ENCODE measurements at places on chromosomes 7 and 10.

DNA sequence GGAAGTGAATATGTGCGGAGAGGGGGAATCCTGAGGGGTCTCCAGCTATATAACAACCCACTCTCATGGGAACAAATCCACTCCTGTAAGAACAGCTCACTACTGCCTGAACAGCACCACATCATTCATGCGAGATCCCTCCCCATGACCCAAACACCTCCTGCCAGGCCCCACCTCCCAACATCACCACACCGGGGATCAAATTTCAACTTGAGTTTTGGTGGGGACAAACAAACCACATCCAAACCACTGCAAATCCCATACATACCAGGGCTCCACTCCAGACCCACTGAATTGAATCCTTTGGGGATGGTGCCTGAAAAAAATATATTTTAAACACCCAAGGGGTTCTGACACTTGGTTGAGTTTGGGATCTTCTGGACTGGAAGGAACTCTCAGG lies 181.5 kb upstream of the PLXNA4 start:
- no peak for DNase-seq

DNA sequence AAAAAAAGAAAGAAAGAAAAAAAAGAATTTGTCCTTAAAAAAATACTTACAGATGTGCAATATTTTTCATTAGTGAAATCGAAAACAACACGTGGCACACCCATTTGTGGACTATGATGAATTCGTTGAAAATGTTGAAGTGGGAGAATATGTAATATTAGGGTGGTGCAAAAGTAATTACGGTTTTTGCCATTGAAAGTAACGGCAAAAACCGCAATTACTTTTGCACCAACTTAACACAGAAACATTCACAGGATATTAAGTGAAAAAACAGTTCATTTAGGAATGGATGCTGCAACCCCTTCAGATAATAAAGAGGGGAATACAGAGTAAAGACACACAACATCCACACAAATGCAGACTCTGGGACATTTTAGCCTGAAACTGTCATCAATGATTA lies 96.0 kb downstream of the CALN1 start:
- DNase-seq: no peak

DNA sequence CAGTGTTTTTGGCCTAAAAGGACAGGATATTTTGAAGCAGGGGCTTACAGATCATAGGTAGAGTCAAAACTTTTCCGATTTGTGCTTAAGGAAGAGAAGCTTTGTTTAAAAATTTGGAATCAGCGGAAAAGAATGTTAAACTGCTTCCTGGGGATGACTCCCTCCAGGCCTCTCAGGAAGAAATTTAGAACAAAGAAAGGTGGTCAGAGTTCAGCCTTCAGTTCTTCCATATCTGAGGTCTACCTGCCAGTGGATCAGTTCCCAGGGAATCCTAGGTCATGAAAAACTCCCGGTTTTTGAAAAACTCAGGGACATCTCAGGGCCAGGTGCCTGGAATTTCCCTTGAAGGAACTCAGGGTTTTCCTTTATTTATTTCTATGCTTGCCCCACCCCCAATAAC lies 100.3 kb downstream of the MCU start:
- DNase-seq: no peak

- DNase-seq: no peak
These were observed 361.4 kb downstream of the EXOC4 start for GRCh38 chr7:133614251-133614650.

DNA sequence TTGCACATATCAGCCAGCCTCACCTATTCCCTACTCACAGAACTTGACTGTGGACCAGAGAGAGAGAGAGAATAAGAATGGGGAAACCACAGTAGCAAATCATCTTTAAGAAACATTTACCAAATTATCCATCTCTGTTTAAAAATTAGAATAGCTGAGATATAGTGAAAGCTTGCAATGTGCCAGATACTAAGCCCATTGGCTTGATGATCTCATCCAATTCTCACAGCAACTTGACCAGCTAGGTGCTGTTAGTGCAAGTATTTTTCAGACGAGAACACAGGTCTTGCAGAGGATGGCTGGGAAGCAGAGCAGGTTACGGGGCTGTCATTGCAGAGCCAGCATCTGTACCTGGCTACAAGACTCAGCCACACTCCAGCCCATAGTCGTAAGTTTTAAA lies 50.9 kb downstream of the KLF6 start:
- no peak for DNase-seq

GRCh38 chr7:27196287-27196767 lies 3.6 kb downstream of the HOXA13 start:
- no peak for DNase-seq

- no peak for DNase-seq
These were observed 81.9 kb upstream of the ZNF800 start for GRCh38 chr7:127474457-127474856.

DNA sequence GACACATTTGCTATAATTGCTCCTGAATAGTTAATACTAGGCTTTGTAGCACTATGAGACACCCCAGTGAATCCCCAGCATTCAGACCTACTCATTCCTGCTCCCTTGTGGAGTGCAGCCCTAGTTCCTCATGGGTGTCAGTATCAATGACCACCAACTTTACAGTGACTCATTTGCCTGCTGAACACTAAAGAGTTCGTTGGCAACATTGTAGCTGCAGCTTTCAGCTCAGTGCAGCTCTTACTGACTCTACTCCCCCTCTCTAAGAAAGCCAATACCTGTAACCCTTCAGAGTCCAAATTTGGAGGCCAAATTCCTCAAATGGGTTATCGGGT lies 127.1 kb upstream of the MTPN start:
- no peak for DNase-seq

GRCh38 chr10:96619120-96619519 lies 32.3 kb upstream of the TM9SF3 start:
- DNase-seq: no peak

DNA sequence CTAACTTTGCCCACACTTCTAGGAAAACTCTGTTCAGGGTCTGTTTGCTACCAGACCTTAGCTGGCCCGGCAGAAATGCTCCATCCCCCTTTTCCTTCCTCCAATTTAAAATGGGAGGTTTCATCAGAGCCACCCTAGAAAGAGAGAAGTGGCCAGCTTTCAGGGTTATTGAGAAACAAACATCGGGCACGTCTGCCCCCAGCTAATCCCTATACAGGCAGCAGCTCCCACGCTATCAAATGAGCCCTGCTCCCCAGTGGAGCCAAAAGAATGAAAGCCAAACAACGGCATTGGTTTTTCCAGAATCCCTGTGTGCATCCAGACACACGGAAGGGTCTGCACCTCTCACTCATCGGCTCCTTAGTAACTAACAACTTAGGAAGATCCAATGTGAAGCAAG lies 132.5 kb downstream of the GRID1 start:
- DNase-seq: no peak

GRCh38 chr7:23514755-23515154 lies 17.0 kb downstream of the TRA2A start:
- no peak for DNase-seq

DNA sequence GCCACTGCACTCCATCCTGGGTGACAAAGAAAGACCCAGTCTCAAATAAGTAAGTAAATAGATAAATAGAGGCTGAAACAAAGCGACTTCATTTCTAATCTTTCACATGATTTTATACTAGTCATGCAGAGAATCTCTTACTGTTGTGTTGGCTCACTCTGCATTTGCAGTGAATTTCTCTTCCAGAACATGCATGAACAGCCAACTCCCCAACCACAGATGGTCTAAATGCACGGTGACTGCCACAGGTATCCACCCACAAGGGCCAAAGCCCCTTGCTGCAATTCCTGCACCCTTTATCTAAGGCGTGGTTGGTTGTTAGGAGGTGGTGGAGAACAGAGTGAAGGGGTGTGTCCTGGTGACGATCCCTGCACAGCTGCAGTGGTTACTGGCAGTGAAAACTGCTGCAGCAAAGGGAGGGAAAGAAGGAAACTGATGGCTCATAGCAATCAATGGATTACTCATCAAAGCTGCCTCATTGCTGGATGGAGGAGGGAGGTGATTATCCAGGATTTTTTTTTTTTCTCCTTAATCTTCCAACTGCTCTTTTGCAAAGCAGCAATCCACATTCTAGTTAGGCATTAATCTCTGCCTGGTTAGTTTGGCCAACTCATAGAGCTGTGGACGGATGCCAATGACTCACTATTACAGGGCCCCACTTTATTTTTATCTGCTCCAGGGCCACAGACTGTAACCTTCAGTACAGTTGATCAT lies 50.6 kb downstream of the PRTFDC1 start:
- DNase-seq: peak; percentile 90

GRCh38 chr7:22972207-22972606 lies 41.7 kb downstream of the HYCC1 start:
- no peak for DNase-seq

GRCh38 chr10:30502266-30503060 lies 68.5 kb downstream of the MAP3K8 start:
- peak; percentile 73 for DNase-seq
